ENCODE measurements at places on chromosomes 4 and X.
A peak's percentile ranks its signal among the peaks of the same experiment; 100 is the strongest.

DNA sequence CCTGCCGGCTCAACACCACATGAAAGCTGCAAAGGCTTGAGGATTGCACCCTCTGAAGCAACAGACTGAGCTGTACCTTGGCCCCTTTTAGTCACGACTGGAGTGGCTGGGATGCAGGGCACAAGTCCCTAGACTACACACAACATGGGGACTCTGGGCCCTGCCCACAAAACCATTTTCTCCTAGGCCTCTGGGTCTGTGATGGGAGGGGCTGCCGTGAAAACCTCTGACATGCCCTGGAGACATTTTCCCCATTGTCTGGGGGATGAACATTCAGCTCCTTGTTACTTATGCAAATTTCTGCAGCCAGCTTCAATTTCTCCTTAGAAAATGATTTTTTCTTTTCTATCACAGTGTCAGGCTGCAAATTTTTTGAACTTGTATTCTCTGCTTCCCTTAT is 123.5 kb upstream of the SMARCAD1 start:
- DNase-seq: no peak

DNA sequence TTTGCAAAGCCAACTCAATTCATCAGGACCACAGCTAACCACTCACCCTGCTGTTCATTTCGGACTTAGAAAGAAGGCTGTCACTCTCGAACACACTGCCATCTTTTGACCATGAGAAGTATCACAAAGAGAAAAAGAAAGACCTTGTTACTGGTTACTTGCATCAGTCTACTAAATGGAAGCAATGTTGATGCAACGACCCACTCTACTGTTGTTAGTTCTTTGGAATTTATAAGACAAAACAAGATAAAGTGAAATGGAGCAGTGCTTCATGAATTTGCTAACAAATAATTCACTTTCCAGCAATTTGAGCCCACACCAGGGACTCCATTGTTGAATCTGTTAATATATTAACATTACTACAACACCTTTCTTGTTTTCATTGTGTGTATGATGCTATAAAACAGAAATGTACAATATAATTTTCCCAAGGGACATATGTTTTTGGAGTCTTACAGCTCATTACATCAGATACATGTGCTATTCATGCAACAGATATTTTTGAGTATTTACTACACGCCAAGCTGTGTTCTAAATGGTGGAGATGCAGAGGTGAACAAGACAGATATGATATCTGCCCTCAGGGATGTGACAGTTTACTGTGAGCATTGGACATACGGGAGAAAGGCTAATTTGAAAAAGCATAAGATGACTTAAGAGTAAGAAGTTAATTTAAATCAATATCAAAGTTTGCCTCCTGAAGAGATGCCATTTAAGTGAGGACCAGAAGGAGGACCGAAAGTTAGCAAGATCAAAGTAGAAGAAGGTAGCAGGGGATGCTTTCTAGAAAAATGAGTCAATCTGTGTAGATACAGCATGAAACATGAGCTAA is 87.2 kb downstream of the AREG start:
- peak; percentile 2 for DNase-seq

DNA sequence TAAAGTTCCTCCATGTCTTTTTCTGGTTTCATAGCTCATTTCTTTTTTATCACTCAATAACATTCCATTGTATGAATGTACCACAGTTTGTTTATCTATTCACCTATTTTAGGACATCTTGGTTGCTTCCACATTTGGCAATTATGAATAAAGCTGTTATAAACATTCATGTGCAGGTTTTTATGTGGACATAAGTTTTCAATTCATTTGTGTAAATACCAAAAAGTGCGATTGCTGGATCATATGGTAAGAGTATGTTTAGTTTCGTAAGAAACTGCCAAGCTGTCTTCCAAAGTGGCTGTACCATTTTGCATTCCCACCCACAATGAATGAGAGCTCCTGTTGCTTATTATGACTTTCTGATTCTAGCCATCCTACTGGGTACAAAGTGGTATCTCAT is 36.3 kb upstream of the ZFX start:
- DNase-seq: no peak

GRCh38 chr4:6342530-6343293 is 73.1 kb downstream of the WFS1 start:
- no peak for DNase-seq

DNA sequence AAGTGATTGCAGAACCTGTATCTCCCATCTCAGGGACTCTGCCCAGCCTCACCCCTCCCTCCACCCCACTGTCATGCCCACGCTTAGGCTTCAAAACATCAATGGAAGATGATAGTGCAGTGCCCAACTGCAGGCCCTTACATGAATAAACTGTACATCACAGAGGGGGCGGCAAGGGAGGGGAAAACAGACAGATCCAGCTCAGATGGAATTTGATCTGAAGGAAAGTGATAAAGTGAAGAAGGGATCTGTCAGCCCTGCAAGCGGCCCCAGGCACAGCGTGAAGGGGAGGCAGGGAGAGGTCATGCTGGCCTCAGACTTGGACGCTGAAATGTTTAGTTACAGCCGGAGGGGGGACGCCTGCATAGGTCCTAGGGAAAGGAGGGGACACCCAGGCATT is 38.5 kb downstream of the GYG2 start:
- no peak for DNase-seq

DNA sequence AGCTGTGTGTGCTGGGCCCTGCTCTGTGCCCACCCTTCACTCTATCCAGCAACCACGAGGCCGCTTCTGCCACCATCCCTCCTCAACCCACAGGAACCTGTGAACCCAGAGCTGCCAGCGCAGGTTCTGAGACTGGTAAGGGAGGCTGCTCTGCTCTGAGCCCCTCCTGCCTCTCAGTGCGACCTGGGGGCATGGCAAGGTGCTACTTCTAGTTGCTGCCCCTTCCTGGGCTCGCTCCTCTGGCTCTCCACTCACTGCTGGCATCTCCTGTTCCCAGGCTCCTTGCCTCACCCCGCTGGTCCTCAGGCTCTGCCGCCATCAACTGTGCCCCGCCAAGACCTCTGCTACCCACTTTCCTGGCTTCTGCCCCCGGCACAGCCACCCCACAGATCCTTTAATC is 39.3 kb downstream of the RNF212 start:
- DNase-seq: no peak

GRCh38 chr4:16858275-16858752 is 40.1 kb downstream of the LDB2 start:
- DNase-seq: no peak

DNA sequence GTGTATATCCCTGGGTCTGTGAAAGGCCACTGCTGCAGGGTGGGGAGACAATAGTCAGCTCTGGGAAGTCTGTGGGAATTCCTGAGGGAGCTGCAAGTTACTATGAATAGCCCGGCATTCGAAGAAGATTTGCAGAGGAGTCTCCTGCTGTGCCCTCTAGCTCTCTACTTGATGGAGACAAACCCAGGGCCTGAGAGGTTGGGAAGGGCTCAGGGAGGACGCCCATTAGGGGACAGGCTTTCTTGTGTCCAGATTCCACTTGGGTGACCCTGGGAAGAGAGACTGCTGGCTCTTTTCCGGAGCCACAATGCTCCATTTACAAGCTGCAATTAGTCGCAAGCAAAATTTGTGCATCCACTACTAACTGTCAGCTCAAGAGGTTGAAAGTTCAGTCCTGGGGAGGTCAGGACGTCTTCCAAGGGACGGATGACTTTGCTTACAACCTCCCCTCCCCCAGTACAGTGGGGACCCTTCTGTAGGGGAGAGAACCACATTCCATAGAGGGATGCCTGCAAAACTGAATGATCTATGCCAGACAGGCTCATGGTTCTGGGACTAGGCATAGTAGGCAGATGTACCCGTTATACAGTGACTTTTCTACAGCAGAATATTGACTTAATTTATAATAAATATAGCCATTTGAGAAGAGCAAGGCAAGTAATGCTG is 48.2 kb upstream of the PHOX2B start:
- no peak for DNase-seq

GRCh38 chr4:22778547-22779163 is 85.9 kb downstream of the GBA3 start:
- no peak for DNase-seq

DNA sequence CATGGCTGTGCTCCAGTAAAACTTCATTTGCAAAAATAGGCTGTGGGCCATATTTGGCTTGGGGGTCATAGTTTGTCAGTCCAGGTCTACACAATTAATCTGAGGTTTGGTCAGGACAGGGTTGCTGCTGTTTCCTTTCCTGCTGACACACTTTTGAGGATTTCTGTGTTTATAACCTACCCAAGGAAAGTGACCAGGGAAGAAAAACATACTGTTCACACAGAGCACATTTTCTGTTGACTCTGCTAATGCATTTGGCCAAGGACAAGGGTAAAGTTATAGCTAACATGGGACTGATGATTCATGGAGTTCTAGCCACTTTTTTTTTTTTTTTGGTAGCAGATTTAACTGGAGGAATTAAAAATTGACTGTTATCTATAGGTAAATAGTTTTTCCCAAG is 43.9 kb upstream of the GEMIN8 start:
- no peak for DNase-seq

GRCh38 chrX:15718283-15718970 is 19.6 kb upstream of the CA5B start:
- DNase-seq: no peak

- DNase-seq: no peak
These were observed 663.4 kb downstream of the RAPGEF2 start for GRCh38 chr4:159766241-159766640.

GRCh38 chr4:165610679-165611437 is 232.1 kb downstream of the CPE start:
- no peak for DNase-seq

DNA sequence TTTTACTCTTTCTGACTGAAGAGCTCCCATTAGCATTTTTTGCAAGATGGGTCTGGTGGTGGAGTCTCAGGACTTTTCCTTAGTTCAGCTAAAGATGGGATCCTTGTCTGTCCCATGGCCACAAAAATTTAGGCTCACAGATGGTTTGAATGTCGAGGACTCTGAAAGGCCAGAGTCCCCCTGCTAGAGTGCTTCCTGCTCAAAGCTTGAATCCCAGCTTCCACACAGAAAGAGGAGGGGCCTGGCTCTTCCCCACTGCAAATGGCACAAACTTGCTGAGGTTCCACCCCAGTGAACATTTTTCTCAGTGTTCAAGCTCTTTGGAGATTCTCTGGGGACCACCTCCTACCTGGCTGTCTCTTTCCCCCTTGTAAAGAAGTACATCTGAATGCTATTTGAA is 64.7 kb upstream of the UGT2B15 start:
- DNase-seq: no peak

DNA sequence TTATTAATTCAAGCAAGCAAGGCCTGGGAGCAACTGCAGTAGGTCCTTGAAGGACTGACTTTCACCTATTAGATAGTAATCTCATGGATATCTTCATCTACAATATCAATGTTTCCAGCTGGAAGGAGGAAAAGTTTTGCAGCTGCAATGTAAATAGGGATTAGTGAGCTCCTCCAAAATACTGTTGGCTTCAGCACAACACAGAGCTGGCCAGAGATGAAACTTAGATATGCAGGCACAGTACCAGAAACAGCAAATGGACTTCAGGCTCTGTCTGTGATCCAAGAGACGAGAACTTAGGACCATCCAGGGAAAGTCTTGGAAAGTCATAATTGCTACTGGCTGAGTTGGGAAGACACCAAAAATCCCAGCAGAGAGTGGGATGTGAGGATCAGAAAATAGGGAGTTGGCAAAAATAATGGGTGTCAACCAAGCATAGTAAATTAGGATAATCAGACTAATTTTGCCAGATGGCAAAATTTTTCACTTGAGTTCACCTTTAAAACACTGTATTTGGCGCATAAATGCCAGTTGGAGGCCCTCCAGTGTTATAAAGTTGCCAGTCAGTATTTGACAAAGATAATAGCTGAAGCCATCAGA is 57.5 kb downstream of the PARM1 start:
- DNase-seq: no peak

DNA sequence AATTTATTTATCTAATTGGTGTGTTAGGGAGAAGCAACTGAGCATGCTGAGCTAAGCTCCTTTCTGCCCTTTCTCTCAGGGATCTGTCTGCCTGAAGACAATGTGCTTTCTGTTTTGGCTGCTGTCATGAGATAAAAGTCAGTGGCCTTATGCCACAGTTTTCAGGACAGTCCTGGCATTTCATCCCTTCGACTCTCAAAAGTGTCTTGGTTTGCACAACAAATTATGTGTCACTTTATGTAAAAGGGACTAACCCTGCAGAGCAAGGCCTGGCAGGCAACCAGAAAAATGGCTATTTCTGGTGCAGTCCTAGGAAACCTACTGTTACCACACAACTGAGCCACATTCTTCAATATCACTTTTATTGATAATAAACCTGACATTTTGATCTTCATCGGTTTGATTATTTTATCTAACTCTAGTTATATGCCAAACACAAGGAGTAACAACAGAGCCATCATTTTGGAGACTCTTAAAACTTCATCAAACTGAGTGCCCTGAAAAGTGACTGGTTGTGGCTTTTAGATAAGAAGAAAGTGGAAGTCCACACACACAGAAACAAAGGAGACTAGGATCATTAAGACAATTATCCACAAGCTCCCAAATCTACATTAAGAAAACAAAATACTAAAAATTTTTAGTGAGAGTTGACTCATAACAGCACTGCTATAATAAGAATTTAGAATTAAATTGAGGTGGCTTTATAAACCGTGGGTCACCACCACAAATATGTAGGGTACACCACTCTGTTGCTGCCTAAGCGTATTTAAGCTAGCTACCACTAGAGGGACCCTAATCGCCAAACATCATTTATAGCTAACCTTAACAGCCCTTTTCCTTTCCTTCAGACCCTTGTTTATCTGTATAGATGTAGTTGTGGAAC is 95.9 kb upstream of the PTPN13 start:
- DNase-seq: no peak

GRCh38 chr4:153018684-153019083 is 82.6 kb downstream of the FHDC1 start:
- no peak for DNase-seq

GRCh38 chrX:71175531-71175930 is 30.9 kb downstream of the NLGN3 start:
- DNase-seq: no peak

- no peak for DNase-seq
These were observed 421.8 kb downstream of the MAPK10 start for GRCh38 chr4:85938062-85938461.

DNA sequence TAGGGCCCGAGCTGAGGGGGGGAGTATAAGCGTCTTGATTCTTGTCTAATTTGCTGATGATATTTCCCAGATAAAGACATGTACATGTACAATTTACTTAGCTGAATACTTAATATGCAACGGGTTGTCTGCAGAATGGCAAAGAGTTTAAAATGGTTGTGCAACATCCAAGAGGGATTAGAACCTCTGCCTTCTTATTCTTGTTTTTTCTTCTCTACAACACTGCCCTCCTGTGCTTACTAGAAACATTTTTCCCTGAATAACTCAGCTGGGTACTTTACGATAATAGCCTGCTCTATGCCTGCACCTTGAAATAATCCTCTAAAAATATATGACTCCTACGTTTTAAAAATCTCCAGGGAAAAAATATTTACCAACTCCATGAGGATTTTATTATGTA is 41.8 kb downstream of the INTS12 start:
- DNase-seq: no peak

- DNase-seq: no peak
These were observed 46.1 kb downstream of the SORCS2 start for GRCh38 chr4:7238300-7238960.

GRCh38 chr4:96352051-96352517 is 512.2 kb downstream of the PDHA2 start:
- DNase-seq: no peak

All from CD4-positive, alpha-beta T cell treated with Interleukin-6 for 4 hours (primary cell).